ENCODE measurements at places on chromosomes 7 and 10.

GRCh38 chr7:82105463-82105862, 335.6 kb upstream of the HGF start:
- no peak overlapping the region for H3K27ac ChIP-seq
- H3K4me1 ChIP-seq: no peaks in the 10 kb centered on the region
- H3K4me3 ChIP-seq: no peak overlapping the region
- no peaks in the 10 kb centered on the region for H3K27me3 ChIP-seq
- no peaks in the 10 kb centered on the region for H3K36me3 ChIP-seq
- DNase-seq: no peak

GRCh38 chr7:35624299-35625186, 70.4 kb downstream of the HERPUD2 start:
- H3K4me3 ChIP-seq: no peak overlapping the region
- no peaks in the 10 kb centered on the region for H3K27me3 ChIP-seq
- H3K27ac ChIP-seq: no peak overlapping the region
- H3K4me1 ChIP-seq: no peaks in the 10 kb centered on the region

- H3K36me3 ChIP-seq: no peaks in the 10 kb centered on the region
- no peaks in the 10 kb centered on the region for H3K27me3 ChIP-seq
- H3K27ac ChIP-seq: no peak overlapping the region
- DNase-seq: no peak
Observed at GRCh38 chr10:2985729-2986232, 81.6 kb upstream of the PFKP start.

GRCh38 chr10:109926061-109926745, 2.9 kb upstream of the XPNPEP1 start:
- no peak for DNase-seq
- no peaks in the 10 kb centered on the region for H3K36me3 ChIP-seq
- no peak overlapping the region for H3K4me3 ChIP-seq
- peaks cover 18% of the 10 kb centered on the region for H3K4me1 ChIP-seq

GRCh38 chr7:73978661-73979563, 49.1 kb upstream of the ELN start:
- H3K4me1 ChIP-seq: no peaks in the 10 kb centered on the region
- H3K4me3 ChIP-seq: no peak overlapping the region
- H3K27me3 ChIP-seq: no peaks in the 10 kb centered on the region
- DNase-seq: no peak
- no peaks in the 10 kb centered on the region for H3K36me3 ChIP-seq
- no peak overlapping the region for H3K27ac ChIP-seq

- H3K4me1 ChIP-seq: no peaks in the 10 kb centered on the region
- DNase-seq: no peak
- no peaks in the 10 kb centered on the region for H3K36me3 ChIP-seq
- H3K27ac ChIP-seq: no peak overlapping the region
- H3K27me3 ChIP-seq: no peaks in the 10 kb centered on the region
Observed at GRCh38 chr7:96359876-96360275, 38.0 kb upstream of the SLC25A13 start.

- H3K27ac ChIP-seq: no peak overlapping the region
- H3K36me3 ChIP-seq: no peaks in the 10 kb centered on the region
- H3K4me1 ChIP-seq: no peaks in the 10 kb centered on the region
- no peak overlapping the region for H3K4me3 ChIP-seq
- H3K27me3 ChIP-seq: no peaks in the 10 kb centered on the region
Observed at GRCh38 chr10:66627156-66627555, 298.7 kb upstream of the LRRTM3 start.

DNA sequence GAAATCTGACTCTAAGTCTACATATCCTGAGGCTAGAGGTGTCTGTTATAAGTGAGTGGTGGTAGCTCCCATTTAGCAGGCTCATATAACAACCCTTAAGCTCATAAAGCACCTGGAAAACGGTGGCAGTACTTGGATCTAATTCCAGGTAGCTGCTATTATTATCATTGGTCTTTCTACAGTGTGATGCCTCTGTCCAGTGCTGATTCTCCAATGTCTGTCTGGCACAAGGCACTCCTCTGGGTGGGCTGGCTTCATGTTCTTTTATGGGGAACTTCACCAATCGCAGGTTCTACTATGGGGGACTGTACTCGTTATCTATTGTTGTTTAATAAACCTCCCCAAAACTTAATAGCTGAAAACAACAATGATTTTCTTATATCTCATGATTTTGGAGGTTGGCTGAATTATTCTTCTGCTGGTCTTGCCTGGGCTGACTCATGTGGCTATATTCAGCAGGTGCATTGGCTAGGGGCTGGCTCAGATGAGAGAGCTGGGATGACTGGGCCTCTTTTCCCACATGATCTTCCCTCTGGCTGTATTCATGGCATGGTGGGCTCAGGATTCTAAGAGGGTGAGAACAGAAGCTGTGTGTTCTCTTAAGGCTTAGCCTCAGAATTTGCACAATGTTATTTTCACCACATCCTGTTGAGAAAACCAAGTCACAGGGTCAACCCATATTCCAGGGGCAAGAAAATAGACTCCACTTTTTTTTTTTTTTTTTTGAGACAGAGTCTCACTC, 93.0 kb upstream of the PCGF5 start:
- no peaks in the 10 kb centered on the region for H3K4me1 ChIP-seq
- H3K36me3 ChIP-seq: no peaks in the 10 kb centered on the region
- H3K4me3 ChIP-seq: no peak overlapping the region
- H3K27me3 ChIP-seq: no peaks in the 10 kb centered on the region
- no peak overlapping the region for H3K27ac ChIP-seq

DNA sequence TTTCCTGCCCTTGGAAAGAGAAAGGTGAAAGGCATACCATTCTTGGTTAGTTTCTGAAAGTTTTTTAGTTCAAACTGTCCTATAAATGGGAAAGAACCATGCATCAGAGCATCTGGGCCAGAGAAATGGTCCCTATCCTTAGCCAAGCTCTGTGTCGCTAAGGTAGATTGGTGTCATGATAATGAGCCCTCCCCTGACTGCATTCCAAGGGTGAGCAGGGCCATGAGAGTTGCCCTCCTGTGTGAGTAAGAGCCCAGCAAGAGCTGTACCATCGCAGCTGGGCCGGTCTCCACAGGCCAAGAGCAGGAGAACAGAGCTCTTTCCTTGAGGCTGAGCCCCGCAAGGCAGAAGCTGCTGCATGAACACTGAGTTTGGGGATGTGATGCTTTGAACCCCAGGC, 30.3 kb downstream of the GRB10 start:
- H3K4me3 ChIP-seq: no peak overlapping the region
- no peak for DNase-seq
- no peaks in the 10 kb centered on the region for H3K27me3 ChIP-seq
- H3K36me3 ChIP-seq: no peaks in the 10 kb centered on the region

DNA sequence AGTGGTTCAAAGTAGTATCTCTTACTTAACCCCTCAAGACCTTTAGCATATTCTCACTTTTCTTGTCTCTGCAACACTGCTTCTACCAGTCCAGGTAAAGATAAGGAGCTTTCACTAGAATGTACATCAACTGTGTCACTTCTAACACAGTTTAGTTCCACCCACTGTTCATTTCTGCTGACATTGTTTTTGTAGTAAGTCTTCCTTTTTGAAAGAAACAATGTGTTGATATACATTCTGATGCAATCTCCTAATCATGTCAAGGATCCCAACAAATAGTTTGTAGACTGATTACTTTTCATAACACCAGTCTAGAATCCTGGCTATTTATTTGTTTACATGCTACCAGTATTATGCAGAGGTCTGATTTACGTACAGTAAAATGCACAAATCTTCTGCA, 47.5 kb downstream of the CCSER2 start:
- peaks cover 22% of the 10 kb centered on the region for H3K36me3 ChIP-seq
- no peak for DNase-seq
- H3K4me1 ChIP-seq: no peaks in the 10 kb centered on the region

DNA sequence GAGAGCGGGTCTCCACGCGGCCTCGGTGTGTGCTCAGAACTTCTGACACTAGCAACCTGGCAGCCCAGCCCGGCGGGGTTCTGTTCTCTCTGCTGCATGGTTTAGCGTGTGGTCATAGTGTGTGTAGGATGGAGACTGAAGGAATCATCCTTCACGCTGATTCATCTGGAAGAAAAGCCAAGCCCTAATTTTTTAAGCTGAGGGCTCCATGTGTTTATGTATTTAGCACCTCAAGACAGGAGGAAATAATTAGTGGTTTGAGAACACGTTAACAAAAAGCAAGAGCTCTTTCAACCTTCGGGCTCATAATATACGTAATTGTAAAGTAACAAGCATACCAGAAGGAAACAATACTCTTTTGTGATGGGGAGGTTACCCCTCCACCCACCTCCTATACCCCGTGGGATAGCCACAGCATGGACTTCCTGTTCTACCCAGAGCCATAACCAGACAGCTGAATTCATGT, 504.6 kb upstream of the MKI67 start:
- no peaks in the 10 kb centered on the region for H3K36me3 ChIP-seq
- no peak overlapping the region for H3K4me3 ChIP-seq
- DNase-seq: no peak
- H3K27me3 ChIP-seq: no peaks in the 10 kb centered on the region
